ENCODE measurements at places on chromosomes 3 and 15. TPM values are rescaled to one million over a fixed set of nuclear protein-coding genes. Genes with fewer than 3 reads are reported as not detected.

Gene ILDR1
- 0.16 TPM for total RNA-seq

DNA sequence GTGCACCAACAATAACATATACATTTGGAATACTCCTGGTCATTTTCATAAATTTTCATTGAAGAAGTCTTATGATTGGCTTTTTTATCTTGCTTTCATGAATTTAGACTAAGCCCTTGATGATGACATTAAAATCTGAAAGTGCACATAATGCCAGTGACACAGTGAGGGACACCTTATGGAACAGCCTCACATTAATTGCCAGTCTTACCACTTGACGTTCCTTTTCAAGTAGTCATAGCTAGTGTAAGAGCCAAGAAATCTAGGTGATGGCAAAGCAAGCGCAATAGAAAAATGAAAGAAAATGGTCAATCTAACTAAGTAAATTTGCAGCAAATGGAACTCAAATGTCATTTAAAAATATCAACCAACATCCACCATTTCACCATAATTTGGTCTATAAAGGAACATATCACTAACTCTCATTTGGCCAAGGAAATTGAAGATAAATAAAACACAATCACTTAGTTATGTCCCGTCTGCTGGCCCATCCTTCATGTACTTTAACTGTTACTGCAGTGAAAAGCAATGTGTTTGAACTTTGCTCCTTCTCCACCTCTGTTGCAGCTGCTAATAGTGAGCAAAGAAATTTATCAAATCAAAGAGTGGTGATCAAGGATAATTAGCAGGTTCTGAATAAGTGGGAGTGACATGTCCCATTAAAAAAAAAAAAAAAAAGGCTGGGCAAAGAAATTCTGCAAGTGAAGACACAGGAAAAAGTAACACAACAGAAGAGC lies 110.0 kb downstream of the TJP1 start:
- no peaks in the 10 kb centered on the region for H3K36me3 ChIP-seq
- no peak for DNase-seq
- no peaks in the 10 kb centered on the region for H3K4me1 ChIP-seq
- H3K27ac ChIP-seq: no peak overlapping the region
- no peak overlapping the region for H3K4me3 ChIP-seq
- H3K27me3 ChIP-seq: no peaks in the 10 kb centered on the region

DNA sequence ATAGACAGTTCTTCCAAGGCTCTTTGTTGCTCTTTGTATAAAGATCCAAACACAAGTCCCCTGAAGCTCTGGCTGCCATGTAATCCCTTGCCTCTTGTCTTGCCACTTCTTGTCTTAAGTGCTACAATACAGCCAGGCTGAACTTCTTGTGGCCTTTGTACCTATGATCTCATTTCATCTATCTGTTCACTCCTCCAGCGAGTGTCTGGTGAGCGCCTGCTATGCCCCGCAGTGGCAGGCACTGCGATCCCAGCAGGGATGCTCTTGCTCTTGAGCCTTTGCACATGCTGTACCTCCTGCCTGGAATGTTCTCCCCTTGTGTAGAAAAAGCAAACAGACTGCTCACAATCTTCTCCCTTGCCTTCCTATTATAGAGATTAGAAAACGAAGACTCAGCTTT lies 81.9 kb upstream of the ADPGK start:
- H3K4me1 ChIP-seq: no peaks in the 10 kb centered on the region
- peaks cover 15% of the 10 kb centered on the region for H3K27me3 ChIP-seq
- DNase-seq: no peak
- no peaks in the 10 kb centered on the region for H3K36me3 ChIP-seq
- no peak overlapping the region for H3K4me3 ChIP-seq

- no peak for DNase-seq
- H3K36me3 ChIP-seq: no peaks in the 10 kb centered on the region
- no peak overlapping the region for H3K27ac ChIP-seq
- H3K27me3 ChIP-seq: peaks cover 8% of the 10 kb centered on the region
Observed at GRCh38 chr3:123834631-123835030, 49.5 kb downstream of the MYLK start.

DNA sequence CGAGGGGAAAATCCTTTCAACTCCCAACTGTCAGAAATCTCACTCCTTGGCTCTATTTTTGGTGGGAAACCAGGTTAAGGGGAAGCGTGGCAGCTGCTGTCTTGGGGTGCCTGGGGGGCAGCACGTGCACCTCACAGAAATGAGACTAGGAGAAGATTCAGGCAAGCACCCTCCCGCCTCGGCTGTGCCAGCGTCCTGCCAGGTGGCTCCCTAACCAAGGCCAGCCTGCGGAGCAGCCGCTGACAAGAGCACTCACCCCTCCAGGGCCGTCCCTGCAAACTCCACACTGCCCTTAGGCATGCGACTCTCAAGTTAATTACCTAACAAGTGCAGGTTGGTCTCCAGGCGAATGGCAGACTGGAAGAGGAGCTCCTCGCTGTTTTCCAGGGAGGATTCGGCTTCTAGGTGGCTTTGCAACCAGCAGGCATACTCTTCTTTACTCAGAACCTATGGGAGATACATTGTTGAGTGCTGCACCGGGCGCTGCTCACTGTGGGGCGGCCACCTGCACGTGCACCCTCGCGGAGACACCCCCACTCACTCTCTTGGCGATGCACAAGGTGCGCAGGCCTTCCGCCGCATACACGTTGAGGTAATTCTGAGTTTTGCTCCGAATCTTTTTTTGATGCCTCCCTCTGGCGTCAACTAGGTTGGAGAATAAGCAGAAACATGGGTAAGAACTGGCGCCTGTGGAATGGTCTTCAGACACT lies 155.3 kb downstream of the ATP10A start:
- no peaks in the 10 kb centered on the region for H3K27me3 ChIP-seq
- no peak for DNase-seq
- H3K4me1 ChIP-seq: no peaks in the 10 kb centered on the region
- H3K4me3 ChIP-seq: no peak overlapping the region

Gene FBXO40
- not detected for total RNA-seq

GRCh38 chr3:157487339-157487738 lies 15.9 kb downstream of the VEPH1 start:
- no peak overlapping the region for H3K4me3 ChIP-seq
- H3K27ac ChIP-seq: no peak overlapping the region
- DNase-seq: no peak
- H3K36me3 ChIP-seq: no peaks in the 10 kb centered on the region

- H3K4me1 ChIP-seq: no peaks in the 10 kb centered on the region
- no peak overlapping the region for H3K27ac ChIP-seq
- no peak overlapping the region for H3K4me3 ChIP-seq
Observed at GRCh38 chr3:2920103-2920502, 190.1 kb downstream of the IL5RA start.

DNA sequence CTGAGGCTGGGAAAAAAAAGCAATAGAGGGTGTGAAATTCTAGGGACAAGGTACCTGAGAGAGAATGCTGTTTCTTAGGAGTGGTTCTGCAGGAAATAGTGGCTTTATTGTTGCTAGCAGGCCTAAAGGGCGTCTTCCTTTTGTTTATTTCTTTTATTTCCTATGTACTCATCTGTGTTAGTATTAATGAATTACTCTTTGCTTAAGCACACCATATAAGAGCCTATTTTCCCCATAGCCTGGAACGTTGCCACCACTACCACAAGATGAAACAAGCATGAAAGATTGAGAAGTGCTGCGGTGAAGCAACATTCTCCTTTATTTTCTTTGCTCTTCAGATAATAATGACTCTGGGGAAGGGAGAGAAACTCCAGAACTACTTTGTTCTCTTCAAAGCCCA lies 21.3 kb upstream of the GOLIM4 start:
- no peaks in the 10 kb centered on the region for H3K4me1 ChIP-seq
- no peaks in the 10 kb centered on the region for H3K36me3 ChIP-seq
- H3K27me3 ChIP-seq: peaks cover 3% of the 10 kb centered on the region
- no peak overlapping the region for H3K27ac ChIP-seq
- no peak overlapping the region for H3K4me3 ChIP-seq

GRCh38 chr3:11582191-11582968 lies 61.3 kb downstream of the VGLL4 start:
- peaks cover 25% of the 10 kb centered on the region for H3K4me1 ChIP-seq
- no peak overlapping the region for H3K27ac ChIP-seq
- H3K36me3 ChIP-seq: peaks cover 10% of the 10 kb centered on the region
- no peak for DNase-seq

GRCh38 chr3:72320955-72321303 lies 527.3 kb downstream of the SHQ1 start:
- H3K27me3 ChIP-seq: no peaks in the 10 kb centered on the region
- no peaks in the 10 kb centered on the region for H3K36me3 ChIP-seq
- no peak for DNase-seq
- no peak overlapping the region for H3K27ac ChIP-seq
- H3K4me1 ChIP-seq: no peaks in the 10 kb centered on the region
- H3K4me3 ChIP-seq: no peak overlapping the region

DNA sequence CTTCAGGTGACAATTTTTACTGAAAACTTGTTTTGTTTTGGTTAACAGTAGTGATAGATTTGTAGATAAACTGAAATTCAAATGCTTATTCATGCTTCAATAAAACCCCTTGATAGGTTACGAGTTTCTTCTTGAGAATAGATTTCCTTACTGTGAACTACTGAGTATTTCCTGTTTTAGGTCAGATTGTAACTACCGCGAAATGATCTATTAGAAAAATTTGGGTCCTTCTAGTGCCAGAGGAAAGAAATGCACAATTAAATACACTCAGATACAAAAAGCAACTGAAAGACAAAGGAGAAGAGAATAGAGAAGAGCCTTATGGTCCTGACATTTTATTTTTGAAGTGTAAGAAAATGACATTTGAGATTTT lies 251.7 kb upstream of the TBL1XR1 start:
- H3K36me3 ChIP-seq: no peaks in the 10 kb centered on the region
- no peak overlapping the region for H3K4me3 ChIP-seq
- H3K27ac ChIP-seq: no peak overlapping the region
- peaks cover 8% of the 10 kb centered on the region for H3K4me1 ChIP-seq

Gene C3orf20
- total RNA-seq: 0.28 TPM

Gene CSPG4
- total RNA-seq: not detected

- DNase-seq: no peak
- H3K4me1 ChIP-seq: no peaks in the 10 kb centered on the region
- no peak overlapping the region for H3K27ac ChIP-seq
- H3K27me3 ChIP-seq: peaks cover 12% of the 10 kb centered on the region
Observed at GRCh38 chr3:45319996-45320305, 68.4 kb upstream of the LARS2 start.

DNA sequence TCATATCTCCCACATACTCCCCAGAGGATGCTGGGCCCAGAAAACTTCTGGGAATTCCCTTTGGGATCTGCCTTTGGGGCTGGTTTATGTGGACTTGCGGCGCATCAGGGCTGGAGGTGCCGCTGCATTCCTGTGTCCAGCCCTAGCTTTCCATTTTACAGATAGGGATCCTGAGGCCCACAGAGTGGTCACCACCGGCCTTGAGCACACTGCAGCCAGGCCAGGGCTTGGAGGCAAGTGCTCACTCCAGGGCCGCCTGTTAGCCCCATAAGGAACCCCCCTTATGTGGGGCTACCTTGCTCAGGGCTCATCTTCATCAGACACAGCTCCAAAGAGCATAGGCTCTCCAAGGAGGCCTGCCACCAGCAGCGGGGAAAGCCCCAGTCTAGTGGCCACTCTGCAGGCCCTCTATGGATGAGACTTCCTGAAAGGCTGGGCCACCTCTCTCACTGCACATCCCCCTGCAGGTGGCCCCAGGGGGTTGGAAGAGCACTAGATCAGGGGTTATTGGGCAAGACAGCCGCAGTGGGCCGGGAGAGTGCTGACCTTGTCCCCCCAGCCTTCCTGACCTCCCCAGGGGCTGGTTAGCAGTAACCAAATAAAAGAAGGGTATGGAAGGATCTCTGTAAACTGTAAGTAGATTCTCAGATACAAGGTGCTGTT lies 9.2 kb upstream of the ATP2B2 start:
- peaks cover 2% of the 10 kb centered on the region for H3K27me3 ChIP-seq
- H3K4me1 ChIP-seq: no peaks in the 10 kb centered on the region
- no peak overlapping the region for H3K27ac ChIP-seq
- H3K36me3 ChIP-seq: no peaks in the 10 kb centered on the region

Gene GOLGA6D
- total RNA-seq: not detected

- H3K4me1 ChIP-seq: peaks cover 47% of the 10 kb centered on the region
- H3K27me3 ChIP-seq: no peaks in the 10 kb centered on the region
- DNase-seq: peak; percentile 88
- H3K27ac ChIP-seq: peak overlapping the region; percentile 95
Observed at GRCh38 chr3:101574388-101575112, 570 bp downstream of the PCNP start.

GRCh38 chr3:113057117-113057516 lies 66.3 kb downstream of the GTPBP8 start:
- H3K27ac ChIP-seq: peak overlapping the region; percentile 55
- peaks cover 2% of the 10 kb centered on the region for H3K27me3 ChIP-seq
- H3K36me3 ChIP-seq: peaks cover 3% of the 10 kb centered on the region
- H3K4me1 ChIP-seq: no peaks in the 10 kb centered on the region
- DNase-seq: no peak

All from activated CD4-positive, alpha-beta T cell treated with anti-CD3 and anti-CD28 coated beads, Interleukin-2, amount 10 ng/mL, durations not matched to agents 24 days and 14 days (primary cell).